Tibial nerve (tissue), 4 donors: ENCODE measurements at places on chromosomes 4 and X. TPM values are rescaled to one million over a fixed set of nuclear protein-coding genes. Genes with fewer than 3 reads are reported as not detected.

GRCh38 chr4:53818104-53818503 is 226.8 kb upstream of the LNX1 start:
- no peak for DNase-seq

DNA sequence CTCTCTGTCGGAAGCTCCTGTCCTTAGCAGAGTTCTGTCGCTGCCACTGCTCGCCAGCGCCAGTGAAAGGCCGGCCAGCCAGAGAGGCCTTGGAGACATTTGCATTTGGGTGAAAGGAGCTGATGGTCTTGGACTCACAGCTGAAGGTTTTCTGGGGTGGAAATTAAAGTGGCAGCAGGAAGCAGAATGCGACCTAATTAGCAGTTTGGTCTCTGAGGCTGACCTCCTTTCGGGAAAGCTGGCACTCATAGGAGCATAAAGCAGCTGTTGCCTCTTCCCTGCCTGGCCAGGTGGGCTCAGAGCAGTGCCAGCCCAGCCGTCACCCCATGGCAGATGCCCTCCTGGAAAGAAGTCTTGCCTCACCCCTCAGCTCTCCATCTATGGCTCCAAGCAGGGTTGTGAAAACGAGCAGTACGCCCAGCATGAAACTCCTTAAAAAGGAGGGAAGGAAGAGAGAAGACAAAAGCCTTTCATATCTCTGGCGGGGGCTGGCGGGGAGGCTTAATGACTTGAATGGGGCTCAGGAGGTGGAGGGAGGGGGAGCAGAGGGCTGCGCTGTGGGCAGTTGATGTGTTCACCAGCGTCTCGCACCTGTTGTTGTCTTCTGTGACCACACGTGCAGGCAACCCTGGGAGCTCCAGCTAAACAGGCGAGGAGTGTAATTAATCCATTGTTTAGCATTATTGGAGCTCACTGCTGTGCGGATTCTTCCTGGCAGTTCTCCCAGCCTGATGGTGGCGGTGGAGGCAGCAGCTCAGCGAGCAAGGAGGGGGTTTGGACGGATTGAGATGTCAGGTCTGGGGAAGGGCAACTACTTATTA is 264.0 kb downstream of the MID1IP1 start:
- DNase-seq = no peak

- DNase-seq = no peak
Observed at GRCh38 chrX:20144491-20144890, 2.9 kb upstream of the EIF1AX start.

DNA sequence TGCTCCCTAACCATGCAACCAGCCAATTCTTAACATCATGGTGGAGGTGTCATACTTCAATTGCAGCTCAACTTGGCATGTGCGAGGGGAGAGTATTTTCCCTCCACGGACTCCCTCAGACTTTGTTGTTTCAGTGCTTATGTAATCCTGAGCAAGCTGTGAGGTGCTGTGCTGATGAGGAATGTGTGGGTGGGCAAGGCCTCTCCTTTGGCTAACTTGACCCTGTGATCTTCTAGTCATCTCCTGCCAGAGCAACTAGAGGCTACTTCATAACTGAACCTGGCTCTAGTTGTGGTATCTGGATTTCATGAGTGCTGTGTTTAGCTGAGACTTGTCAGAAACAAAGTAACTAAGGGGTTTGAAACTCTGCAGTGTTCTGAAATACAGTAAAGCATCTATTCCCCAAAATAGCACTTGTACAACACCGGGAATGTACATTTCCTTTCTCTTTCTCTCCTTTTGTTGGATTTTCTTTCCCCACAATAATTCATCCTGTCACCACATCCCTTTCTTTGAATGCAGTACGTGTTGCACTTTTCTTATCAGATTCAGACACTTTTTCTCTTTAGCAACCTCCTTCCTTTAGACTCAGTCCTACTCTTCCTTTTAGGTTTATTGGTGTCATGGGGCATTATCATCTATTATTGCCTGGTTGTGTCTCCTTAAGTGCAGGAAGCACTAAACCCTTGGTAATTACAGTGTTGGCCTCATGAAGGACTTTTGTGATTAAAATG is 415.2 kb upstream of the NR3C2 start:
- DNase-seq = no peak

GRCh38 chr4:176363072-176363471 is 43.3 kb downstream of the SPCS3 start:
- DNase-seq = no peak

Gene FAM53A
- total RNA-seq = 8.1 TPM

Gene GATA1
- total RNA-seq = not detected

DNA sequence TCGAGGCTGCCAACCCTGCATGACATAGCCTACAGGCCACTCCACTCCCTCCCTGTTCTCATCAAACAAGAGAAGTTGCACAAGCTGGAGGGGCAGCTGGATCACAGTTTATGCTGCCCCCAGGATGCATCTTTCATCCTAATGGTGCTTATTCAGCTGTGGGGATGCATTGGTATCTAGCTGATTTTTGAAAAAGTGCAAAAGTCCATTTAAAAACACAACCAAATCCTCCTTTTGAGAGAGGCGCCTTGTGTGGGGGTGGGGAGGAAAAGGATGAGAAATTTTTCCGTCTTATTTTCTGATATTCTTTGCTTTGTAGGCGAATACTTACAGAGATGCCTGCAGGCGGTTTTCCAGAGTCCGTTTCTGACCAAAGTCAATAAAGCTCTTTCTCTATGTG is 276.4 kb upstream of the BOD1L1 start:
- no peak for DNase-seq

Gene PRR32
- total RNA-seq = not detected

DNA sequence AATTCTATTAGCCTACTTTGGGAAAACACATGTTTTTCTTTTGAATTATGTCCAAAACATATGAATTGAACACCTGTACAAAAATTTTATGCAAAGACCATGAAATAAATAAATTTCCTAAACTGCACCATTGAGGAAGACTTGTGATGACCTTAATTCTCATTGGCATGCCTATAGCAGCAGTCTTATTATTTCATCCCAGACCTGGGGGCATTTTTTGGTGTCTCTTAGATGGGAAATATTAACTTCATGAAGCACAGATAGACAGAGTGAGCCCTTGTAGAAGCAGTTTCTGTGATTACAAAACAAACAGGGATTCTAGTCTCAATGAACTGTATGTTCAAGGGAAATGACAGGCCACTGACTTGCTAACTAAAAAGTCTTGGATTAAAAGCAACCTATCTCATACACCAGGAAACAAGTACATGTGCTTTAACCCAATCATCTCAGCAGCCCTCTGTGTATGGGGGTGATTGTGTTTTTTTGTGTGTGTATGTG is 32.0 kb upstream of the HPGD start:
- no peak for DNase-seq

DNA sequence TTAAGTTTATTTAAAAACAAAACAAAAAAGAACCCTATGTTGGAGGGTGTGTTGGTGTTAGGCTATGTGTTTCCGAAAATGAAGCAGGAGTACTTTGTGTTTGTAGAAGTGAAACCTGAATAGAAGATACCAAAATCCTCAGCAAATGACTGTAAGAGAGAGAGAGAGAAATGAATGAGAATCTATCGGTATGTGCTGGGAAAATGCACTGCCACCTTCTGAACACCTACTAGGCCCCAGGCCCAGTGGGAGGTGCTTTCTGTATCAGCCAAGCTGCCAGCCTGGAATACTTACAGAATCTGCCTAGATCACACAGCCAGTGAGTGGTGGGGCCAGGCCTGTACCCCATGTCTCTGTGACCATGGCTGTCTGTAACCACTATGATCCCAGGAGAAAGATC is 14.9 kb upstream of the PIM2 start:
- no peak for DNase-seq

DNA sequence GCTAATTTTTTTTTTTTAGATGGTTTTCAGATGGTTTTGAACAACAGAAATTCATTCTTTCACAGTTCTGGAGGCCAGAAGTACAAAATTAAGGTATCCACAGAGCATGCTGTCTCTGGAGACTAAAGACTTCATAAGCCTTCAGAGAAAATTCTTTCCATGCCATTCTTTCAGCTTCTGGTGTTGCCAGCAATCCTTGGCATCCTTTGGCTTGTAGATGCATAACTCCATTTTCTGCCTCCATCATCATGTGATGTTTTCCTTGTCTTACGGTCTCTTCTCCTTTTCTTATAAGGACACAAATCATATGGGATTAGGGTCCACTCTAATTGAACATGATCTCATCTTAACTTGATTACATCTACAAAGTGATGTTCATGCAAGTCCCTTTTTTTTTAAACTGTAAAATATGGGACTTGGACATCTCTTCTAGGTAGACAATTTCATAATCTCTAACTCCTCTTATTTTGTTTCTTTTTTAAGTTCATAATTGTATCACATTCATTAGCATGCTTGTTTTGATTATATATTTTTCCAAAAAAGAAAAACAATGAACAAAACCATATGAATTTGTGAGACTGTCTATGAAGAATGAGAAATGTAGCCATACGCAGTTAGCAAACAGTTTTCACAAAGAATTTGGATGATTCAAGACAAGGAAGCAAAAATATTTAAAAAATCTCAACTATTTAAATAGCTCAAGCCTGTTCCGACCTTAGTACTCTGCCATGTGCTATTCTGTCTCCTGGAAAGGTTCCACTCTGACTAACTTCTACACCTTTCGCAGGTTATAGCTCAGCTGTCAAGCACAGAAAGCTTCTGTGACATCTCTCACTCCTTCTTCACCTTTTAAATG is 53.1 kb upstream of the GIMD1 start:
- DNase-seq = no peak

Gene APLN
- total RNA-seq = 0.60 TPM

Gene TEX13C
- total RNA-seq = 0.21 TPM
